ENCODE measurements at places on chromosomes 6 and 20.
A peak's percentile ranks its signal among the peaks of the same experiment; 100 is the strongest.

GRCh38 chr20:47241345-47241781 is 115.1 kb downstream of the ZMYND8 start:
- DNase-seq, result no peak

- no peak for DNase-seq
Observed at GRCh38 chr6:5305968-5306626, 44.8 kb downstream of the FARS2 start.

GRCh38 chr6:40791004-40791403 is 203.8 kb upstream of the LRFN2 start:
- peak; percentile 40 for DNase-seq

GRCh38 chr6:117397536-117398227 is 28.1 kb downstream of the ROS1 start:
- DNase-seq, result no peak

- no peak for DNase-seq
Observed at GRCh38 chr6:11218102-11218442, 14.4 kb downstream of the NEDD9 start.

DNA sequence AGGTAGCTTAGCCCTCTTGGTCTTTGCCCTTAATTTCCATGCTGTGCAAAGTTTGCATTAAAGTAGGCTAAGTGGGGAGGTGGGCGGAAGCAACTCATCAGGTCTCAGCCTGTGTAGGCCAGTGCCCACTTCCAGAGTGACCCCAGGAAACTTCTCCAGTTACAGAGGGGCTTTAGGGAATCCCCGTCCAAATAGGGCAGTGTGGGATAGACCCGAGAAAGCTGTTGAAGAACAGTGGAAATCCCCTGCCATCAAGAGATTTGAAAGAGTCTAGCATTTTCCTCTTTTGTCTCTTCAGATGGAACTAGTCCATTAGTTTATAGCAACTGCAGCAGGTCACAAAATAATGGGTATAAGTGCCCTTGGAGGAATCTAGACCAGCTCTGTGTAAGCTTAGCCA is 20.2 kb downstream of the SF3B5 start:
- DNase-seq, result no peak

- DNase-seq, result no peak
Observed at GRCh38 chr20:47316776-47317126, 39.7 kb downstream of the ZMYND8 start.

All from AG20443 (cell line).